NCI-H1930 (cell line): ENCODE measurements at places on chromosomes 12 and 14.

DNA sequence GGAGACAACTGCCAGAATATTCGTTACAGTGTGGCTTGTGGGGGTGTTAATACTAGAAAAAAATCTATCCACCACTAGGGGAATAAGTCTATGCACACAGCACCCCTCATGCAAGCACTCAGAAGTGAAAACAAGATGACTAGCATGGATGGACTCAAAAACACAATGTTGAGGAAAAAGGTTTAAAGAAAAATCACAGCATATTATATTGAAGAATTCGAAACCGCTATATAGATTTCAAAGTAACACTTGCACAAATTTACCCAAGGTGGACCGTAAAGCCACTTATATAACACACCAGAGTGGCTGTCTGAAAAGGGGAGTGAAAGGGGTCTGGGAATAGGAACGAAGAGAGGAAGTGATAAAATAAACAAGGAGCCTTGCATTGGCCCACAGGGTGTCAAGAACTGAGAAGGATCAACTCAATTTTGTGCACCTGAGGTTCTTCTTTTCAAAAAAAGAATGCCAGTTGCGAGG lies 544 bp downstream of the ABCD4 start:
- DNase-seq, result no peak

DNA sequence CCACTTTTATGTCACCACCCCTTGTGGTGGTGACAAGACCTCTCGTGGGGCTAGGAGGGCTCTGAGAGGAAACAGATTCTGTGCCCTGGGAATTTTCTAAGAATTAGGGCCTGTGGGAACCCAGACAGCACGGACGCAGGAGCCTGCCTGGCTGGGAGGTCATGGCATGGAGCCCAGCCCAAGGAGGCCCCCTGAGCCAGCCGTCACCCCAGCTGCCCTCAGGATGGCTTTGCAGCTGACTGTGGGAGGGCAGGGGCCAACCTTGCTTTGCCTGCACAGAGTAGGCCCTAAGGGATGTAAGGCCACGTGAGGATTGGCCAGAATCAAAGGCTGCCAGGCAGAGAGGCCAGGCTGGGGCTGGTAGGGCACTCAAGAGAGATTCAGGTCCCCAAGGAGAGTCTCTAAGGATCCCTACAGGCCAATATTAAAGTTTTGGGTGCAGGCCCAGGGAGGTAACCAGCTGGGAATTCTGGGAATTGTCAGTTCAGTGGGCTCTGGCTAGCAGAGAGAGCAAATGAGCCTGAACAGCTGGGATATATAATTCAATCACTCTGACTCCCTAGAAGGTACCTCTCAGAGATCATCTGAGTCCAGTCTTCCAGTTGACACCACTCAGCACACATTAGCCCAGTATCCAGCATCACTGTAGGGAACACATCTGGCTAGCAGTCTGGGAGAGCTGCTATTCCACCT lies 6.4 kb downstream of the LTBP2 start:
- no peak for DNase-seq

- DNase-seq, result no peak
Observed at GRCh38 chr14:54549862-54550261, 17.1 kb upstream of the SAMD4A start.

- DNase-seq, result no peak
Observed at GRCh38 chr12:69055706-69056105, 122.7 kb upstream of the CPM start.

DNA sequence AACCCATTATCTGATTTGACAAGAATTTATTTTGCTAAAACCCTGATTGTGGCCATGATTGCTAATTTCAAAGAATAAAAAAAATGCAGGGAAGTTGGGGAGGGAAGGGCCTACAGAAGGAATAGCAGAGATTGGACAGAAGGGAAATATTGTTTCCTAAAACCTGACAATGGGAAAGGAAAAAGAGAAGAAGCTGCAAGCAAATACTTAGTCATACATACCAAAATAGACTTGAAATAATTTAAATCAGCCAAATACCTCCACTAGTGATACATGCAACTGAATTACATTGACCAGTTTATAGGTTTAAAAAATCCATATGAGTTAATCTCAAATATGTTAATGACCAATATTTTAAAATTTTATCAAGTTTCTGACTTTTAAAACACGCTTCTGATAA lies 75.1 kb downstream of the PELI2 start:
- no peak for DNase-seq

DNA sequence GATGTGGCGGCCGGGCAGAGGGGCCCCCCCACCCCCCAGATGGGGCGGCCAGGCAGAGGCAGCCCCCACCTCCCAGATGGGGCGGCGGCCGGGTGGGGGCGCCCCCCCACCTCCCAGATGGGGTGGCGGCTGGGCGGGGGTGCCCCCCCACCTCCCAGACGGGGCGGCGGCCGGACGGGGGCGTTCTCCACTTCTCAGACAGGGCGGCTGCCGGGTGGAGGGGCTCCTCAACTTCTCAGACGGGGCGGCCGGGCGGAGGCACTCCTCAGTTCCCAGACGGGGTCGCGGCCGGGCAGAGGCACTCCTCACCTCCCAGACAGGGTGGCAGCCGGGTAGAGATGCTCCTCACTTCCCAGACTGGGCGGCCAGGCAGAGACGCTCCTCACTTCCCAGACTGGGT lies 469.8 kb downstream of the PCNX1 start:
- no peak for DNase-seq

GRCh38 chr12:56772625-56773024 lies 9.5 kb downstream of the HSD17B6 start:
- no peak for DNase-seq

- peak; percentile 58 for DNase-seq
Observed at GRCh38 chr14:77094672-77095284, 3.3 kb upstream of the CIPC start.

GRCh38 chr14:93753647-93754046 lies 34.6 kb downstream of the PRIMA1 start:
- no peak for DNase-seq

- DNase-seq, result peak; percentile 86
Observed at GRCh38 chr14:105473677-105474482, 741 bp upstream of the CRIP2 start.

GRCh38 chr12:77760271-77761025 lies 70.2 kb upstream of the NAV3 start:
- no peak for DNase-seq

DNA sequence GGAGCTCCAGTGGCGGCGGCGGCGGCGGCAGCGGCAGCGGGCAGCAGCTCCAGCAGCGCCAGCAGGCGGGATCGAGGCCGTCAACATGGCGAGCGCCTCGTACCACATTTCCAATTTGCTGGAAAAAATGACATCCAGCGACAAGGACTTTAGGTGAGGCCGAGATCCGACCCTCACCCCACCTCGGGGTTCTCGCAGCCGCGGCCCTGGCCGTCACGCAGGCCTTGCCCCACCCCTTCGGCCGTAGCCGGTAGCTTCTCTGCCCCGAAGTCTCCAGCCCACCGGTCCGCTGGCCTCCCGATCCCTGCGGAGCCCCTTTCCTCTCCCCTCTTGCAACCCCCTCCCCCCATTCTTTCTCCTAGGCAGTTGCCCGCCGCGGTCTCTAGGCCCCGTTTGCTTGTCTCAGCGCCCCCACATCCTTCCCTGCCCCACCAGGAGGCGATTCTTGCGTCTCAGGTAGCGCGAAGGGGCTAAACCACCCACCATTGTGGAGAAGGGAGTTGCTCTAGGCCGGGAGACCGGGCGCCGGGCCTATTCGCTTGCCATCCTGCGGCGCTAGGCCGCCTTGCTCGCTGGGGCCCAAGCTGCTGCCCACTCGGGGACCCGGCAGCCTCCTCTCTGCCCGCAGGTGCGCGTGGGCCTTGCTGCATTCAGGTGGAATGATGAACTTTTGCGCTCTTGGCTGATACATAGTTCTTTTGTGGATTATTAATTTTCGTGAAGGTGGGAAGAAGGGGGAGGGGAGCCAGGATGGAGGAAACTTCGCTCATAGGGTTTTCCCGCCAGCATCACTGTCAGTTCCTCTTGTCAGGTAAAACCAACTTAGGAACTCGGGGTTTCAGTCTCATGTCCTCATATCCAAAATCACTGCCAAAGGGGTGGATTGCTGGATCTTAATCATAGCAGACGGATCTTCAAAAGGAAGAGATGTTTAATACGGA lies 745 bp downstream of the CAND1 start:
- peak; percentile 50 for DNase-seq

DNA sequence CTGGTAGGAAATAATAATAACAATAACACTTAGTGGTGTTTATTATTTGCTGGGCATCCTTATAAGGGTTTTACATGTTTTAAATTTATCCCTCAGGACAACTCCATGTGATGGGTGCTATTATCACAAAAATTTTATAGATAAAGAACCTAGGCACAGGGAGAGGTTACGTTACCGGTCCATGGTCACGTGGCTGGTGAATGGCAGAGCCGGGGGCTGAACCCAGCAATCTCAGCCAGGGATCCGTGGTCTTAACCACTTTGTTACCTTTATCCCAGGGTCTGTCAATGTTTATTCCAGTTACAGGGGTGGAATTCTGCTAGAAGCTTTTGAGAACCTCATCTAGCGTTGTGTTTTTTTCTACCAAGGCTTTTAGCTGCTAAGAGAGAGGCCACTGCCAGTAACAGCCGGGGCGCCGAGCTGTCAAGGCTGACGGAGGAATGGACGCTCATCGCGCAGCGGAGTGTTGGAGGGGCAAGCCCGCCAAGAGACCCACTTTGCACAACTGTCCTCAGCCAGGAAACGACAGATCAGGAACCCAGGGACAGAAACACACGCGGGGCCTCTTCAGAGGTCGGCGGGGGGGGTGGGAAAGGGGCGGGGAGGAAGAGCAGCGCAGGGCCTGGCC lies 418 bp downstream of the AMN1 start:
- peak; percentile 38 for DNase-seq

DNA sequence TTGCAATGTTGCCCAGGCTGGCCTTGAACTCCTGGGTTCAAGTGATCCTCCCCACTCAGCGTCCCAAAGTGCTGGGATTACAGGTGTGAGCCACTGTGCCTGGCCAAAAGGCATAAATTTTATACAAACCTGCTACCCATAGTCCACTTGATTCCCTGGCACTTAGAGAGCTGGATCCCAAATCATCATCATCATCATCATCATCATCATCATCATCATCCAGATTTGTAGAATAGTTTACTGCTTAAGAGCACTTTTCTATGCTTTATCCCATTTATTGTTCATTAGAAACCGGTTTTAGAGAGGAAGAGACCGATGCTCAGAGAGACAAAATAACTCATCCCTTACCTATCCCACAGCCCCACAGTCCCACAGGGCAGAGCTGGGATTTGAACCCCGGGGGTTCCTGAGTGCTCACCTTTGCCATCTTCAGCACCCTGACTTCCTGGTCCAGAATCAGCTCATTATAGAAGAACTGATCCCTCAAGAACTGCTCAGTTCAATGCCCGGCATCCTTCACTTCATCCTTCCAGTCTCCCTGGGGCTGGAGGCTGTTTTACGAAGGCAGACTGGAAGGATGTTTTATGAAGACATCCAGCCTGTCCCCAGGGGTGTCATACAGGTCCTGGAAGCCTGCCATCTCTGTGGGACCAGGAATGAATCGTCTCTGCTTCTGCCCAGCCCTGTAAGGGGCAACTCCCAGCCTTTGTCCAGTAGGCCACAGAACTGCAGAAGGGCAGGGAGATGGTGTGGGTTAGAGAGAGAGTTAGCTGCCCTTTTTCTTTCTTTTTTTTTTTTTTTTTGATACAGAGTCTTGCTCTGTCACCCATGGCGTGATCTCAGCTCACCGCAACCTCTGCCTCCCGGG lies 20.2 kb upstream of the OASL start:
- DNase-seq, result no peak

- DNase-seq, result no peak
Observed at GRCh38 chr12:68200854-68201253, 24.8 kb downstream of the IL26 start.

DNA sequence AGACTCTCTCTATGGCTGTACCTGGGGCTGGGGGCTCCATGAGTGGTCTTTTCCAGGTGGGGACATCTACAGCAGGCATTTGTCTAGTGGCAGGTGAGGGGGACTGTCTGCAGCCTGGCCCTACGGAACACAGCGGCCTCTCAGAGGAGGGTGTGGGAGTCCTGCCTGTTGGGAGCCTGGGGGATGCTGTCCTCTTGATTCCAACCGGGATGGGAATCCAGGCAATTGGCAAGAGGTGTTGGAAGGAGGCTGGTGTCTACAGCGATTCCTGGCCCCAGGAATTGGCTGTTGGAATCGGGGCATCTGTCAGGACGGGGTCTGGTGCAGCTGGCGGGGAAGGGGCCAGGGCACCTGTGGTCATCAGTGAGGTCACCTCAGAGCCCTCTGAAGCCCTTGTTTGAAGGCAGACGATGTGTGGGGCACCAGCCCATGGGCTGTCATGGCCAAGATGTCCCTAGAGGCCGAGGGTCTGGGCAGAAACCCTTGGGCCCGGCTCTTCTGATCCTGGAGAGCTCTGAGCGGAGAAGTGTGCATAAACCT lies 386.3 kb downstream of the TMEM121 start:
- no peak for DNase-seq

GRCh38 chr12:70774055-70774454 lies 136.8 kb upstream of the PTPRB start:
- DNase-seq, result no peak
